ENCODE measurements at places on chromosomes 7 and 10. TPM values are rescaled to one million over a fixed set of nuclear protein-coding genes. Genes with fewer than 3 reads are reported as not detected.
A peak's percentile ranks its signal among the peaks of the same experiment; 100 is the strongest.

- H3K36me3 ChIP-seq: no peaks in the 10 kb centered on the region
- H3K27ac ChIP-seq: no peak overlapping the region
- no peaks in the 10 kb centered on the region for H3K4me1 ChIP-seq
Measured at GRCh38 chr10:567869-568268, 121.6 kb downstream of the DIP2C start.

DNA sequence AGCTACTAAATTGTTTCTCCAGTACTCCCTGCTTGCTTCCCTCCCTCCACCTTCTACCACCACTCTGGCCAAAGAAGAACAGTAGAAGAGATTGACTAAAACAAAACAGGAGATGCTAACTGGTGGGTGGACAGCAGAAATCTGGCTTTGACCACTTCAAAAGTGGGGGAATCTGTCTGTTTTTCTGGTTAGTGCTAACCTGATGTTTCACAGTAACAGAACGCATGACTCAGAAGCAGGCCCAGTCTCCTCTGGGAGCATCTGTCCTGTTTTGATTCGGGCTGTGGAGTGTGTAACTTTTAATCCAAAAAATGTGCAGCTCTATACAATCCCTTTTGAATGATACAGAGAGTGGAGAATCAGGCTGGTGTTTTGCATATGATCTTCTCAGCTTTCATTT is 32.7 kb upstream of the ZNF438 start:
- DNase-seq: peak; percentile 15
- no peak overlapping the region for H3K4me3 ChIP-seq
- H3K36me3 ChIP-seq: no peaks in the 10 kb centered on the region
- H3K27ac ChIP-seq: no peak overlapping the region
- H3K27me3 ChIP-seq: no peaks in the 10 kb centered on the region
- peaks cover 6% of the 10 kb centered on the region for H3K4me1 ChIP-seq

- no peaks in the 10 kb centered on the region for H3K36me3 ChIP-seq
- DNase-seq: no peak
- no peaks in the 10 kb centered on the region for H3K27me3 ChIP-seq
- H3K4me1 ChIP-seq: no peaks in the 10 kb centered on the region
- no peak overlapping the region for H3K4me3 ChIP-seq
Measured at GRCh38 chr7:68203251-68203650, 1206.6 kb downstream of the TYW1 start.

GRCh38 chr10:3512263-3512662 is 272.7 kb downstream of the KLF6 start:
- no peaks in the 10 kb centered on the region for H3K27me3 ChIP-seq
- no peak overlapping the region for H3K4me3 ChIP-seq
- no peaks in the 10 kb centered on the region for H3K36me3 ChIP-seq
- DNase-seq: no peak

DNA sequence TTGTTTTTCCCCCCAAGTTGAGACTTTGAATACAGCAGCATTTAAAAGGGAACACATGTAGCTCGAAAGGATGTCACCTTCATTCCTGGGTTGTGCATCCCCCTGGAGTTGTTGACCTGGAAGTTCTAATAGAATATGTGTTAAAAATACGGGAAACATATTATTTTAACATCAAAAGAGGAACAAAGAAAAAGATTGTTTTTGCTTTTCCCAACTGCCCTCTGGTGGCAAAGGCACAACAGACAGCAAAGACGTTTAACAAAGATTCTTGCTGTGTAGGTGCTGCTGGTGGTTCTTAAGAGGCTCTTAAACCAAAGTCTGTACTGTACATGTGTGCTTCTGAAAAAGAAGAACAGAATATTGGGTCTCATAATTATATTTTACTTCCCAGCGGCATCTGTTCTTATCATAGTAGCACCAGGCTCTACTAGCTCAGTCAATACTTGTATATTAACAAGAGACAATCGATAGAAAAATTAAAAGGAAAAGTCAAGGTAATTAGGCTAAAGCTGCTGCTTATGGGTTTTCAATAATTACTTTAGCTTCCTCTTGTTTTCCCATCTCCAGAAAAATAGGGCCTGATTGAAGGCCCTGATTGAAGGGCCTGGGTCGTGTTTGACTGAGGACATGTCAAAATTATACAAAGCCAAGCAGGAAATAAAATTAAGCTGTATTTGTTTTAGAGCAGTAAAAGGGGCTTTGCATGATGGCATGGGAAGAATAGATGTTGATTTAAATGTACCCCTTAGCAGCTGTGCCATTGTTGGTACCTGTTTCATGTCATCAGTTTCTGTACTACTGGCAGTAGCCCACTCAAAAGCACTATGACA is 384.2 kb upstream of the LRGUK start:
- H3K27me3 ChIP-seq: no peaks in the 10 kb centered on the region
- H3K4me1 ChIP-seq: peaks cover 4% of the 10 kb centered on the region
- peak; percentile 12 for DNase-seq
- no peak overlapping the region for H3K27ac ChIP-seq

DNA sequence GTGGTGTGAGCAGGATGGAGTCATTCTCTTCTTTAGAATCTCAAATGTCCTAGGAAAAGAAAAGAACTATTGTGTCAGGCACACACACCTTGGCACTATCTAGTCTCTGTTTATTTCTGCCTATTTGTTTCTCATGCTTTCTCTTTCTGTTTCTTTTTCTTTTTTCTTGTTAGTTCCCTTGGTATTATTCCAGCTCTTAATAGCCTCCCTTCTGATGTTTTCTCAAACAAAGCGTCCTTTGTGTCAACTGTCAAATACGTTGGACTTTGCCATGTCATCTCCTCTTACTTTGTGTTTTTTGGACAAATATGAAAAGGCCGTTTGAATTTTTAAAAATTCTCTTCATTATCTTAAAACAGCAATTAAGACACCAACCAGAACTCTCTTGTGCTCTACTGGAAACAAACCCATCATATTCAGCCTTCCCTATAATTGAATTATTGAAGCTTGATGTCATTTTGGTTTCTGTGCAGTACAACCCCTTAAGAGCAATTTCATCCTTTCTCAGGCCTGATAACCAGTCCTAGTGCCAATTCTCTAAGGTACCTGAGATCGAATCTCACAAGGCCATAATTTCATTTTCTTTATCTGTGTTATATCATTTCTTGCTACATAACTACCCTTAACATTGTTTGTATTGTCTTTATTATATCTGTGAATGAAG is 497.8 kb upstream of the NRP1 start:
- DNase-seq: no peak
- H3K4me3 ChIP-seq: no peak overlapping the region

DNA sequence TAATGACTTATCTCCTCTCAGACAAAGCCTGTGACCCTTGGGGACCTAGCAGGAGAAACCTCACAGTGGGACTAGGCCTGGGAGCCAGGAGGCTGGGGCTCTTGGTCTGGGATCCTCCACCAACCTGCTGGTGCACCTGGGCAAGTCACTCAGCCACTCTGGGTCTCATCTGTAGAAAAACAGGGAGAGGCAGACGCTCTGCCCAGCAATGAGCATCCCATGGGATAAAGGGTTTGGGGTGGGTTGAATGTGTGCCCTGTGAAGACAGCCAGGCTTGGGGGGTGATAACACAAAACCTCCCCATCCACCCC is 81.6 kb downstream of the ZMIZ1 start:
- DNase-seq: no peak
- no peak overlapping the region for H3K4me3 ChIP-seq
- no peaks in the 10 kb centered on the region for H3K36me3 ChIP-seq
- peak overlapping the region; percentile 90 for H3K27ac ChIP-seq

- peaks cover 12% of the 10 kb centered on the region for H3K36me3 ChIP-seq
- no peak for DNase-seq
- no peak overlapping the region for H3K27ac ChIP-seq
Measured at GRCh38 chr7:92115821-92116220, 18.5 kb downstream of the CYP51A1 start.

DNA sequence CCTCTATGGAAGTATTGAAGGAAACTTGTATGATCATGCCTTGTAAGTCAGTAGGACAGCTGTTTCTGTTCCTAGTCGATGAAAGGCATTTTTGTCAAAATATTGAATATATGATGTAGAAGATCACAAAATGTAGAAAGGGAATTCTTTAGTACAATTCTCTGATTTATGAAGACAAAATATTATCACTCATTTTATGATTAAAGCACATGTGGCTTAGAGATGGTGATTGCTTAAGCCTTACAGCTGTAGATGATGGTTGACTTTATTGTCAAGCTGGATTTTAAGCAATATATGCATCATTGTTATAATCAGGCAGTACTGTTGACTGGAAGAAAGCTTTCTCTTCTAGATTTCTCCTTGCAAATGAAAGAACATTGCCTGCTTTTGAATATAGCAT is 26.4 kb downstream of the MXI1 start:
- H3K27me3 ChIP-seq: no peaks in the 10 kb centered on the region
- no peaks in the 10 kb centered on the region for H3K4me1 ChIP-seq
- no peak overlapping the region for H3K27ac ChIP-seq

- no peaks in the 10 kb centered on the region for H3K36me3 ChIP-seq
- no peak overlapping the region for H3K27ac ChIP-seq
- H3K27me3 ChIP-seq: no peaks in the 10 kb centered on the region
- no peak for DNase-seq
Measured at GRCh38 chr10:114031073-114031972, 12.3 kb upstream of the ADRB1 start.

- no peak overlapping the region for H3K4me3 ChIP-seq
- DNase-seq: no peak
- H3K4me1 ChIP-seq: no peaks in the 10 kb centered on the region
- H3K36me3 ChIP-seq: no peaks in the 10 kb centered on the region
- H3K27ac ChIP-seq: no peak overlapping the region
Measured at GRCh38 chr10:17290226-17290625, 62.2 kb downstream of the VIM start.

DNA sequence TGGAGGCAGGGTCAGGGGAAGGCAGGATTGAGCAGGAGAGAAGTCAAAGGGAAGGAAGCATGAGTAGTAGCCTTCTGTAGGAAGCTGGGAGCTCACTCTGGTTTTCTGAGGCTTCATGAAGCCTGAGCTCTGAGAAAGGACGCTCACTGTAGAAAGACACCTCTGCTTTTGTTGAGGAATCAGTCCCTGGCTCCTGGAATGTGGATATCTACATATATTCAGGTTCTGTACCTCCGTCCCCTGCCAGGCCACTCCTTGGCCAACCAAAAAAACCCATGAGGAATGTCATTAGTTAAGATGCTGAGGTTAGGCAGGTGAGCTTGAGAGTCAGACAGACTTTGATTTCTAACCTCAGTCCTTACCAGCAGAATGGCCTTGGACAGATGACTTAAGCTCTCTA is 283.5 kb upstream of the HABP2 start:
- no peak for DNase-seq
- no peak overlapping the region for H3K27ac ChIP-seq
- H3K27me3 ChIP-seq: no peaks in the 10 kb centered on the region

- H3K27me3 ChIP-seq: no peaks in the 10 kb centered on the region
- H3K27ac ChIP-seq: peak overlapping the region; percentile 60
- no peak overlapping the region for H3K4me3 ChIP-seq
- no peaks in the 10 kb centered on the region for H3K36me3 ChIP-seq
Measured at GRCh38 chr10:74929197-74929596, 102.8 kb downstream of the KAT6B start.

- H3K36me3 ChIP-seq: no peaks in the 10 kb centered on the region
- H3K4me3 ChIP-seq: no peak within 1 kb of the TSS
- H3K27me3 ChIP-seq: peaks cover 21% of the 10 kb centered on the region
- H3K27ac ChIP-seq: no peak within 1 kb of the TSS
- DNase-seq: peak; percentile 73
Measured at GRCh38 chr7:100655908-100656674, at the start of gene ACTL6B. TSS of gene ACTL6B (minus strand) at chr7:100656448. CDS start at chr7:100656354, 94 bp downstream.

- H3K27ac ChIP-seq: no peak overlapping the region
- no peak for DNase-seq
- H3K27me3 ChIP-seq: no peaks in the 10 kb centered on the region
Measured at GRCh38 chr7:115252461-115252860, 330.6 kb downstream of the MDFIC start.

GRCh38 chr7:150335774-150336112 is 5.7 kb downstream of the RARRES2 start:
- peak overlapping the region; percentile 24 for H3K27ac ChIP-seq
- no peak overlapping the region for H3K4me3 ChIP-seq

DNA sequence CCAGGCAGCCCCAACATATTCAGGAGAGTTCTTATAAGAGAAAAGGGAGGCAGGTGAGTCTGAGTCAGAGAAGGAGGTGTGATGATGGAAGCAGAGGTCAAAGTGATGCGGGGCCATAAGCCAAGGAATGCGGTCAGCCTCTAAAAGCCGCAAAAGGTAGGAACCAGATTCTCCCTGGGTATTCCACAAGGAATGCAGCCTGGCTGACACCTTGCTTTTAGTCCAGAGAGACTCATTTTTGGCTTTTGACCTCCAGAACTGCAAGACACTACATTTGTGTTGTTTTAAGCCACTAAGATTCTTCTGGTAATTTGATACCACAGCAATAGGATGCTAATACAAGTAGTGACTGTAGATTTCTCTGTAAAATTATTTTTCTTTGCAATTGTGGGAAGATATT is 151.5 kb upstream of the EEPD1 start:
- no peaks in the 10 kb centered on the region for H3K36me3 ChIP-seq
- DNase-seq: no peak
- H3K27ac ChIP-seq: no peak overlapping the region
- no peaks in the 10 kb centered on the region for H3K27me3 ChIP-seq
- no peaks in the 10 kb centered on the region for H3K4me1 ChIP-seq
- H3K4me3 ChIP-seq: no peak overlapping the region

DNA sequence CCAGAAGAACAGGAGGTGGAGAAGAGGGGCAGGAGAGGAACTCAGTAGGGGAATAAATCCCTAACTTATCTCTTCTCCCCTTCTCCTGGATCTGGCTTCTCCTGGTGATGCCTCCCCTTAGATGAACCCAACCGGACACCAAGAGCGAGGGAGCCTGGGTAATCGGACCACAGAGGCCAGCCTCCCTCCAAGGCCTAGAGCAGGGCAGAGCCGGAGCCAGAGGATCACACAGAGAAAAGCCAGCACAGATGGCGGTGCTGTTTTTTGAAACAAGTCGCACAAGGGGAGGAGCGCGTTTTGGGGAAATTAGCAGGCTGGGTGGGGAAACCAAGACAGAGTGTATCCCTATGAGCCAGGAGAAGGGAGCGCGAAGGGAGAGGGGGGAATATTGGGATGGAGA is 4.9 kb upstream of the SRRM3 start:
- no peak overlapping the region for H3K4me3 ChIP-seq
- no peaks in the 10 kb centered on the region for H3K27me3 ChIP-seq
- no peak overlapping the region for H3K27ac ChIP-seq

GRCh38 chr7:100102950-100103840 is 1.8 kb downstream of the AP4M1 start:
- no peaks in the 10 kb centered on the region for H3K36me3 ChIP-seq
- no peak overlapping the region for H3K4me3 ChIP-seq
- H3K27me3 ChIP-seq: no peaks in the 10 kb centered on the region
- DNase-seq: no peak

- H3K4me3 ChIP-seq: no peak overlapping the region
- no peak for DNase-seq
- no peaks in the 10 kb centered on the region for H3K4me1 ChIP-seq
- H3K27me3 ChIP-seq: peaks cover 29% of the 10 kb centered on the region
Measured at GRCh38 chr10:84550756-84551436, 222.5 kb downstream of the CCSER2 start.

The SPDYE8 gene
- 0.07 TPM for total RNA-seq

The AGR3 gene
- total RNA-seq: 74.3 TPM

The C10orf67 gene
- not detected for total RNA-seq

The HOXA1 gene
- 0.30 TPM for total RNA-seq

The CLCN1 gene
- not detected for total RNA-seq

The CFAP69 gene
- total RNA-seq: 4.3 TPM

The PAPSS2 gene
- total RNA-seq: 47.0 TPM

The PLPP4 gene
- 3.4 TPM for total RNA-seq

The CREB5 gene
- total RNA-seq: 27.9 TPM

The RALA gene
- total RNA-seq: 25.5 TPM

The IGFBP1 gene
- total RNA-seq: 20.4 TPM

The LIPF gene
- total RNA-seq: 1.1 TPM

The OR2A5 gene
- total RNA-seq: 0.44 TPM

The UNCX gene
- not detected for total RNA-seq

The RBAK gene
- total RNA-seq: 8.1 TPM

The LIPK gene
- total RNA-seq: not detected

The SEMA3D gene
- 44.9 TPM for total RNA-seq

The SUV39H2 gene
- total RNA-seq: 15.5 TPM

The ARHGEF5 gene
- total RNA-seq: 24.2 TPM
